Tibial nerve (tissue), 4 donors: ENCODE measurements at places on chromosomes 5 and 9. TPM values are rescaled to one million over a fixed set of nuclear protein-coding genes. Genes with fewer than 3 reads are reported as not detected.

GRCh38 chr5:138725818-138726416 lies 27.3 kb upstream of the CTNNA1 start:
- no peaks in the 10 kb centered on the region for H3K27me3 ChIP-seq
- no peak overlapping the region for H3K4me3 ChIP-seq

DNA sequence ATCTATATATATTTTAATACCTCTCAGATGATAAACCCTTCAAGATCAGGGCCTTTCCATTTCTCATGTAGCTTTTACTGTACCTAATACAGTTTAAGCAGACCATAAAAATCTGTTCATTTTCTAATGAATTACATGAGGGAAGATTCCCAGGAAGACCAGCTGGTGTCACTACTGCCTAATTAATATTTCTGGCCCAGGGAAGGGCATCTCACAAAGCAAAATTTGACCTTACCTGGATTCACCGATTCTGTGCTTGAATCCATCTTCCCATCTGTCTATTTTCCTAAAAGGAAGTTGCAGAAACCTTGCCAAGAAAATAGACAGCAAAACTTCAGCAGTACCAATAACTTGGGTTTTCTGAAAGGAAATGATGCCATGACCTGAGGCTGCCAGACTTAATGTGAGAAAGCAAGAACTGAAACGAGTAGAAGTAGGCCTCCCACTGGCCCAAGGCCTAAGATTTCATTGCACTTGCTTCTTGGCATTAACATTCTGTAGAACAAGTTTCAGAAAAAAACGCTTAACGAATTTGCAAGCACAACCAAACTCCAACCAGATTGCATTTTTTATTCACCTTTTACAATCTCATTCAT lies 83.0 kb upstream of the GLIS3 start:
- no peaks in the 10 kb centered on the region for H3K4me1 ChIP-seq
- H3K27me3 ChIP-seq, result no peaks in the 10 kb centered on the region
- no peak overlapping the region for H3K27ac ChIP-seq
- H3K36me3 ChIP-seq, result no peaks in the 10 kb centered on the region

- H3K4me1 ChIP-seq, result peaks cover 21% of the 10 kb centered on the region
- H3K27ac ChIP-seq, result peak overlapping the region; percentile 82
- H3K4me3 ChIP-seq, result no peak overlapping the region
Observed at GRCh38 chr9:115941561-115942315, 211.9 kb upstream of the PAPPA start.

- DNase-seq, result no peak
- no peaks in the 10 kb centered on the region for H3K36me3 ChIP-seq
- no peak overlapping the region for H3K4me3 ChIP-seq
- H3K27me3 ChIP-seq, result no peaks in the 10 kb centered on the region
- H3K4me1 ChIP-seq, result no peaks in the 10 kb centered on the region
Observed at GRCh38 chr5:120254385-120254784, 209.7 kb upstream of the PRR16 start.

GRCh38 chr5:154508114-154508513 lies 30.1 kb upstream of the HAND1 start:
- H3K27ac ChIP-seq, result no peak overlapping the region
- H3K36me3 ChIP-seq, result no peaks in the 10 kb centered on the region
- H3K4me1 ChIP-seq, result no peaks in the 10 kb centered on the region
- no peak for DNase-seq
- no peaks in the 10 kb centered on the region for H3K27me3 ChIP-seq

GRCh38 chr5:41009232-41009631 lies 61.9 kb downstream of the MROH2B start:
- no peak for DNase-seq
- H3K4me1 ChIP-seq, result no peaks in the 10 kb centered on the region
- no peak overlapping the region for H3K27ac ChIP-seq
- H3K27me3 ChIP-seq, result no peaks in the 10 kb centered on the region
- no peaks in the 10 kb centered on the region for H3K36me3 ChIP-seq

Gene PLAC8L1
- total RNA-seq, result not detected

Gene PCDHB14
- 7.6 TPM for total RNA-seq

Gene SLC1A1
- 8.5 TPM for total RNA-seq

Gene SH3GL2
- not detected for total RNA-seq
